ENCODE measurements at places on chromosomes 1 and 21.

- H3K4me1 ChIP-seq: peaks cover 13% of the 10 kb centered on the region
- H3K27me3 ChIP-seq: peaks cover 11% of the 10 kb centered on the region
- no peak overlapping the region for H3K4me3 ChIP-seq
- no peaks in the 10 kb centered on the region for H3K36me3 ChIP-seq
- no peak for DNase-seq
Measured at GRCh38 chr1:22888320-22889075, 84.2 kb downstream of the LACTBL1 start.

DNA sequence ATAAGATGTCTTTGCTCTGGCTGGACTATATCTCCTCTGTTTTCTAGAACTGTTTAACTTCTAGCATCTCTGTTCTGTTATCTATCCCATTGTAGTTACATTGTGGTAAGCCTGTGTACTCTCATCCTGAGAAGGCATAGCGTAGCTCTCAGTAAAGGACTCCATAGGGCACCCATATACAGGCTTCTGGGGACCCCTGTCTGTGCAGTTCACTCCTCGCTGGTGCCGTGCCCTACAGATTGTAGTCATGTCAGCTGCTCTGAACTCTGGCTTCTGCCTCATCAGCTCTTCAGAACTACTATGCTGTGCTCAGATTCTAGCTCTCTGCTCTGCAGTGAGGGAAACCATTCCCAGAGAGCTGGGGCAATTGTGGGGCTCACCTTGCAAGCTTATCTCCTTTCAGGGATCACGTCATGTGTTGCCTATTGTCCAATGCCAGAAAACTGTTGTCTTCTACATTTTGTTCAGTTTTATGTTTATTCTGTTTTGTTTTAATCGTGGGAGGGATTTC, 181.3 kb upstream of the USP24 start:
- H3K36me3 ChIP-seq: no peaks in the 10 kb centered on the region
- H3K4me3 ChIP-seq: no peak overlapping the region
- H3K27ac ChIP-seq: no peak overlapping the region
- no peaks in the 10 kb centered on the region for H3K4me1 ChIP-seq
- DNase-seq: no peak

GRCh38 chr1:94304553-94304952, 67.2 kb upstream of the ARHGAP29 start:
- H3K27me3 ChIP-seq: peaks cover 19% of the 10 kb centered on the region
- no peak for DNase-seq
- no peak overlapping the region for H3K4me3 ChIP-seq
- H3K27ac ChIP-seq: no peak overlapping the region
- no peaks in the 10 kb centered on the region for H3K4me1 ChIP-seq
- no peaks in the 10 kb centered on the region for H3K36me3 ChIP-seq

GRCh38 chr1:236515443-236515958, 8.3 kb upstream of the LGALS8 start:
- no peak overlapping the region for H3K27ac ChIP-seq
- no peak for DNase-seq
- H3K4me3 ChIP-seq: no peak overlapping the region
- no peaks in the 10 kb centered on the region for H3K36me3 ChIP-seq

DNA sequence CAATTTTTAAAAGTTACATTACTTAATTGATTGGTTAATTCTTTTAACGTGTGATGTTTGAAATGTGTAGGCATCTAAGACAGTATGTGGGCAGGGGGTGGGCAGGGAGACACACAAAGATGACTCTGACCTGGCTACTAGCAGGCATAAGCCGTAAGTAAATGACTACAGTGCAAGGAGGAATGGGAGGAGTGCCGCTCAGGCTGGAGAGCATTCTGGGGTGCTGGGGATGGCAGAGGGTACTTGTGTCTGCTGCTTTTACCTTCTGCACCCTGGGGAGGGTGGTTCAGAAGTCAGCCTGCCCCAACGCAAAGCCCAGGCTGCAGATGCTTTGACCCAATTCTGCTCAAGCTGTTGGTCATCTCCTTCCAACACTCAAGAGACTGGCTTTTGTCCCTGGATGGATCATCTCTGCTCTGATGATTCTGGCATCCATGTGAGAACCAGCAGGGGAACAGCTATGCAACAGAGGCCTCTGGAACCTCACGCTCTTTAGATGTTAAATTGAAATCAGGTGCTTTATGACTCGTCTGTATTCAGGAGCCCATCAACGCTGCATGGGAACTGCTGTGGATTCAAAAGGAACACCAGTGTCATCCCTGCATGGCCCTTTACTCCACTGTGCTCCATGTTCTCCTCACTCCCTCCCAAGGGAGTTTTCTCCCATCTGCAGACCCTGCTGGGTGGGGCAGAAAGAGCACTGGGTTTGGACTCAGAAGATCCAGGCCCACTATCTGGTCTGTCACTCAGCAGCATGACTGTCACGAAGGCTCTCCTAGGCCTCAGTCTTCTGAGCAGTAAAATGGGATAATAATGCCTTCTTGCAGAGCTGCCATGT, 78.8 kb downstream of the FAM78B start:
- no peaks in the 10 kb centered on the region for H3K4me1 ChIP-seq
- H3K27me3 ChIP-seq: peaks cover 10% of the 10 kb centered on the region
- no peaks in the 10 kb centered on the region for H3K36me3 ChIP-seq
- H3K4me3 ChIP-seq: no peak overlapping the region

- no peak overlapping the region for H3K27ac ChIP-seq
- H3K27me3 ChIP-seq: no peaks in the 10 kb centered on the region
Measured at GRCh38 chr21:40404396-40404800, 442.6 kb downstream of the DSCAM start.

Measured in naive B cell (primary cell).